ENCODE measurements at places on chromosomes 2 and 18.

- no peak for DNase-seq
These were observed 141.7 kb downstream of the DNER start for GRCh38 chr2:229572507-229573271.

GRCh38 chr2:69936906-69937305 lies 22.0 kb downstream of the MXD1 start:
- DNase-seq: no peak

DNA sequence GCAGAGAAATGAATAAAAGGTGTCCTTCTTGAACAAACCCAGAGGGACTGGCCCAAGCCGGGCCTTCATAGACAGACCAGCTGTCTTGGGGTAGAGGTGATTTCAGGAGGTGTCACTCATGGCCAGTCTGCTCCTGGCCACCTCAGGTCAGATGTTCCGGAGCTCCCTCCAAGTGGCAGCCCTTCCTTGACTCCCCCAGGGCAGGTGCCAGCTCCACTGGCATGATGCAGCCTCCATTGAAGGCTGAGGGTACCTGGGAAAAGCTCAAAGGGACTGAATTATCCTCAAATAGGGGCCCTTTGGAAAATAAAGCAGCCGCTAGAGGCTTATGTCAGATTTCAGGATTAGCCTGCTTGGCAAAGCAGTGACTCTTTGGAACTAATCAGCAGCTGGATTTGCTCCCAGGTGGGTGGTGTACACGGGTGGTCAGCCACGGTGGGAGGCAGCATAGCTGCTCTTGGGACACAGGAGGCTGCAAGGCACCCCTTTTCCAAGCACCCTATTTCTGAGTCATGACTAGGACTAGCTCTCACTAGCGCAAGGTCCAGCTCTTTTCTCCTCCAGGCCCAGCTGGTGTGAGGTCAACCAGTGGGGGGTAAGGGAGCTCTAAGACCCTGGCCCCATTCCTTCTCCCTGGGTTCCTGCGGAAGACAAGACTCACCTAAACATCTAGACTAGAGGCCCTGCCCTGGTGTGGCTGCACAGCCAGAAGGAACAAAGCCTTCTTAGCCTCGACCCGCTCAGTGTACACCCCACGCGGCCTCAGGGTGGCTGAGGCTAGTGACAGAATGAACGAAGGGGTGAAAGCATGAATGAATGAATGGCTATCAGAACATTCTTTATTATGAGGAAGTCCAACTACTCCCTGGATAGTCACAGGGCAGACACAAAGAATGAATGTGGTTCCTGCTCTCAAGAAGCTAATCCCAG lies 29.3 kb downstream of the HS1BP3 start:
- DNase-seq: no peak

DNA sequence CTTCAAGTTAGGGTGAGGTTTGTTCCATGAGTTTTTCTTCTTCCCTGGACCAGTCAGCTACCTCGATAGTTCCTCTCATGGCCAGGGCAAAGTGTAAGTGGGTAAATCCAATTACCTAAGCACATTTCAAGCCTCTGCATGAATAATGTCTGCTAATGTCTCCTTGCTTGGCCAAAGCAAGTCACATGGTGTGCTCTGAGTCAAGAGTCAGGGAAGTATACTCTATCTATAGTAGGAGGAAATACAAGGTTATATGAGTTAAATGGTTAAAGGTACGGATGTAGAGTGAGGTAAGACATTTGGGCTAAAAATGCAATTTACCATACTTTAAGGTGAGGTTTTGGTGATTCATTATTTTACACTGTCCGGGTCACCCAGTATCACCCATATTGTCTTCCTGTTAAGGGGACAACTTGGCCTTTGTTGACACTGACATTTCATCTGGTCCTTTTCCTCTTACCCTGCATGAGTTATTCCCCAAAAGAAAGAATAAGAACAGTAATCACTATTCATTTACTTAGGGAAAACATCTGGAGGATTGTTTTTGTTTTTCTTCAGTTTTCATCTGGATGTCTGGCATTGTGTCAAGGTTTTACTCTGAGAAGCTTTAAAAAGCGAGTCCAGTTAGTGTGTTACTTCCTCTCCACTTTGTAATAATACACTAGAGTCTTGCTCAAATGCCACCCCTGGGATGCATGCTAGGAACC lies 405.5 kb downstream of the RND3 start:
- no peak for DNase-seq

- no peak for DNase-seq
These were observed 50.1 kb downstream of the UBR3 start for GRCh38 chr2:169877398-169877797.

GRCh38 chr2:133086176-133086575 lies 416.2 kb upstream of the LYPD1 start:
- no peak for DNase-seq

GRCh38 chr2:70979180-70979488 lies 704 bp downstream of the ANKRD53 start:
- DNase-seq: no peak

DNA sequence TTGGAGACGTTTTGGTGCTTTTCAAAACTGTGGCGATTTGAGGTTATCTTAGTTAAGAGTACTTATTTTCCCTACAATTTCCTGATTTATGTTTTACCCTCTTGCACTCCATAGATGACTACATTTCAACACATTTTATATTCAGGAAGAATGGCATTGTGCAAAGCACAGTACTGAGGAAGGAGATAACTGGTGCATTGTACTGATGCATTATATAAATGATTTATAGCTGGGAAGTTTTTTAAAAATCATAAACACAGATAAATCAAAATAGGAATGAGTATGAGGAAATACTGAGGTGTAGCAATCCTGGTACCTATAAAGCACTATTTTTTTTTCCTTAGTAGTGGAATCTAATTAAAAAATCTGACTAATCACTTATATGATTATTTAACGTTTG lies 5.6 kb downstream of the REL start:
- no peak for DNase-seq

GRCh38 chr2:177329064-177329463 lies 63.5 kb upstream of the AGPS start:
- no peak for DNase-seq

DNA sequence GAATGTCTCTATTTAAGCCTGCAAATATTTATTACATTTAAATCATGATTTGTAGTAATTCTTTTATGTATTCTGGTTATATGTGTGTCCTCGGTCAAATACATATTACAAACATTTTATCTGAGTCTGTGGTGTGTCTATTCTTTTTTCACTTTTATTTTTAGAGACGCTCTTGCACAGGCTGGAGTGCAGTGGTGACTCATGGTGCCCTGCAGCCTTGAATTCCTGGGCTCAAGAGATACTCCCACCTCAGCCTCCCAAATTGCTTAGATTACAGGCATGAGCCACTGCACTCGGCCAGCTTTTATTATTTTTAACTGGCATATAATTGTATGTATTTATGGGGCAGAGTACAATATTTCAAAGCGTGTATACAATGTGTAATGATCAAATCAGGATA lies 47.5 kb downstream of the ARID5A start:
- no peak for DNase-seq

- DNase-seq: peak; percentile 50
These were observed 11.9 kb upstream of the AGFG1 start for GRCh38 chr2:227460070-227460485.

- no peak for DNase-seq
These were observed 367.4 kb upstream of the CDH20 start for GRCh38 chr18:60965856-60966255.

DNA sequence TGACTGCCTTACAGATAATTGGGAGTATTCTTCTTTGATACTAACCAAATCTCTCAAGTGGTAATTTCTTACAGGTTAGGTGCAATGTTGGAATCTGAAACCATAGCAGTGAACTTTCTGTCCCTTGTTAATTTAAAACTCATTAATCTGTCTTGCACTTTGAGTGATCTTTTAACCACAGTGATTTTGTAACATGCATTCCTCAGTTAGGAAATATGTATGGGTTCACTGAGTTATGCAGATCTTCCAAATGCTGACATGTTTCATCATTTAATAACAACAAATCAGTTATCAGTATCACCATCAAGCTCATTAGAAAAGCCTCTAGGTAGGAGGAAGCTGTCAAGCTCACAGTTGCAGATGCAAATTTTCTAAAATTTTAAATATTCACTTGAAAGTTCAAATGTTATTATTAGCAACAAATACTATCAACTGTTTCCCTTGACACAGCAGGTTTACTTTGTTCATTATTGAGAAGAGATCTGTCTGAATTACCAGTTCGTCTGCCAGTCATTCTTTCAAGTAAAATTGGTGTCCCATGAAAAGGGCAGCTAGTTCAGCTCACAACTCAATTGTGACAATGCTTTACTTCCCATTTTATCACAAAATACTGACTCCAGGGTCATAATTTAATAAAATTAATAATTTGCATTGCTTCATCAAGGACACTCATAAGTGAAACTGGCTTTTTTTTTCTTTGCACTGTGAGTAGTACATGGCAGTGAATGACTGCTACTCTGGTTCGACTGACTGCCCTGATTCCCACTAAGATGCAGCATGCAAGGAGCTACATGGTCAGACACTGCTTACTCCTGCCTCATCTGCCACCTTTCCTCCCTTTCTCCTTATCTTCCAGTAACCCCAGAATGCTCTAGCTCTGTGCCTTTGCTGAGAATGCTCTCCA lies 31.6 kb downstream of the SUCLG1 start:
- no peak for DNase-seq

GRCh38 chr2:238042090-238042489 lies 18.7 kb upstream of the SCLY start:
- DNase-seq: no peak

- DNase-seq: no peak
These were observed 217.8 kb downstream of the OSR1 start for GRCh38 chr2:19140463-19141208.

DNA sequence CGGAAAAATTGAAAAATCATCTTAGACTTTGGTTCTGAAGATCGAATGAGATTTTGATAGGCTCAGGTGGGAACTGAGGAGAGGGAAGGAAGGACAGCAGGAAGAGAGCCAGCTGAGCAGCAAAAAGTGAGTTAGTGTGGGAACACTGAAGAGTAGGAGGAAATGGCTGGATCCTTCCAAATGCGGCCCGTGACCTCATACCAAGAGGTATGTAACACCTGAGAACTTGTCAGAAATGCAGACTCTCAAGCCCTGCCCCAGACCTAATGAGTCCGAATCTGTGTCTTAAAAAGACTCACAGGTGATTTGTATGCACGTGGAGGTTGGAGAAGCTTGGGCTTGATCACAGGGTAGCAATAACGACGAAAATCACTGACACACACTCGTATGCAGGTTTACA lies 42.0 kb downstream of the COL4A3 start:
- no peak for DNase-seq

DNA sequence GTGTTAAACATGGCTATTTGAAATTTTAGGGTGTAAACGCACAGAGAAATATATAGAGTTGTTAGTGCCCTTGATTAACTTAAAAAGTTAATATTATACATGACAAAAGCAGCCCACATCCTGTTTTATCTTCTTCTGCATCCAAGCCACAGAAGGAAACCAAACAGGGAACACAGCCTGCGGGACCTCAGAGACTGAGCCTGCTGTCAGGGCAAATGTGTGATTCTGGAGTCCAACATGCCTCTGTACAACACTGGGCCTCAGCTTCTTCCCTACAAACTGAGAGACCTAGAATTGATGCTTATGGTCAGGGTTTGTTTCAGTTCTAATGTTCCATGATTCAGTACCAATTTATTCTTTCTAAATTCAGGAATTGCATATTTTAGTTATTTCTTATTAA lies 404.7 kb downstream of the FBXO15 start:
- DNase-seq: no peak

GRCh38 chr2:21633466-21633865 lies 509.7 kb downstream of the TDRD15 start:
- no peak for DNase-seq

DNA sequence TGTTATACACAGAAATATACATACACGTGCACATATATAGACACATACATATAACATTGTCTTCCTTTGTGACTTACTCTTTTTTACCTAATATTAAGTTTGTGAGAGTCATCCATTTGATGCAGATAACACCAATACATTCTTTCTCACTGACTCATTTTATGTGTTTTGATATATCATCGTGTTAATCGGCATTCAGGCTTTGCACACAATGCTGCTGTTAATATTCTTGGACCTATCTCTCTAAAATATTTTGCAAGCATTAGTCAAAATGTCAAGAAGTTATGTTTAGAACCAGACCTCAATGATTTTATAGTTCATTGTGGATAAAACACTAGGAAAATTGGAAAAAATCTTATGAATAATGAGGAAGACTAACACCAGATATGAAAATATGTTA lies 441.1 kb downstream of the LRATD1 start:
- no peak for DNase-seq

- no peak for DNase-seq
These were observed 129.4 kb upstream of the RAB12 start for GRCh38 chr18:8479789-8480188.

- DNase-seq: no peak
These were observed 144.7 kb upstream of the PGAP1 start for GRCh38 chr2:197071213-197071612.

GRCh38 chr2:46545015-46545839 lies 65.9 kb downstream of the TMEM247 start:
- no peak for DNase-seq

DNA sequence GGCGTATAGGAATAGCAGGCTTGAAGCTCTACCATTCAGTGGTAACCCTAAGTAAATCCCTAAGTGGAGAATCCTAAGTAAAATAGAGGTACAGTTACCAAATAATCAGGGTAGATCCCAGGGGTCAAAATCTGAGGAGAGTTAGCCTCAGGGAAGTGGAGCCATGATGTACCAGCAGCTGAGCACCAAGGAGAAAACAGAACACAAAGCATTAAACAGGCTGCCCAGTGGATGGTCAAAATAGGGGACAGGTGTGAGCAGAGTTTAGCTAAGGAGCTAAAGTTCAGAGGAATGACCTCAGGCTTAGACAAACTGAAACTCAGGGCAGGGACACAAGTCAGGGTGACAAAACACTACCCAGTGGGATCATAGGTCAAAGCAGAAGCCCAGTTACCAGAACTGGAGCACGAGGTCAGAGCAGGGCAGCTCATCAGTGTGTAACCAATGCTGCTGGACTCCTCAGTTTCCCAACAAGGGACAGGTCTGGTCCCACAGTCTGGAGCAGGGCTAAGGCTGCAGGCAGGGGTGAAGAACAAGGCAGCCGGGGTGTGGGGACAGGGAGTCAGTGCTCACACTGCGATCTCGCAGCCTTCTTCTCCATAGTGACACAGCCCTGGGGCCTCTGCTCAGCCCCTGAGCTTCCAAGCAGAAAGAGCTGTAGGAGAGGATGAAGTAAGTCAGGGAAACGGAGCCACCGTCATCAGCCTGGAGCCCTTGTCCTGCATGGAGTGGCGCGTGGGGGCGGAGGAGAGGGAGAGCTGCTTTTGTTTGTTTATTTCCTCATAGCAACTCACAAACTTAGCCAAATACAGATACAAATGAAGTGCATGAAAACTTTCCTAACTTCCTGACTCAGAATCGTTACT lies 264.0 kb downstream of the MREG start:
- no peak for DNase-seq

DNA sequence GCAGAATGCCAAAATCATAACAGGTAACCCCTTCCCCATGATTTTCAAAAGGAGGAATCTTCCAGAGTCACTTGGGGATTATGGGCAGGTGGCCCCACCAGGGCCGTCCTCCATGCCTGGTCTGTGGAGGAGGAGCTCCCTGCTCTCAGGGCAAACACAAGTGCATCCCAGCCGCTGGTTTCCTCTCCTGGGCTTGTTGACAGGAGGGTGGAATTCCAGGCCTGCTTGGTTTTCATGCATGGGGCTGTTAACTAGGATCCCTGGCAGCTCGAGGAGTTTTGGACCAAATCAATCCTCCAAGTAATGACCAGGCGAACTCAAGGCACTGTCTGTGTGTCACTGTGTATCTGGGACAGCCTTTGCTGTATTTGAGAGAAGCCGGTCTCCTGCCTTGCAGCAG lies 45.3 kb downstream of the FOSL2 start:
- no peak for DNase-seq

Measured in activated effector memory CD4-positive, alpha-beta T cell treated with Interleukin-2 at 50 U/mL for 16 hours (primary cell).